ENCODE measurements at places on chromosomes 12 and 14. TPM values are rescaled to one million over a fixed set of nuclear protein-coding genes. Genes with fewer than 3 reads are reported as not detected.

DNA sequence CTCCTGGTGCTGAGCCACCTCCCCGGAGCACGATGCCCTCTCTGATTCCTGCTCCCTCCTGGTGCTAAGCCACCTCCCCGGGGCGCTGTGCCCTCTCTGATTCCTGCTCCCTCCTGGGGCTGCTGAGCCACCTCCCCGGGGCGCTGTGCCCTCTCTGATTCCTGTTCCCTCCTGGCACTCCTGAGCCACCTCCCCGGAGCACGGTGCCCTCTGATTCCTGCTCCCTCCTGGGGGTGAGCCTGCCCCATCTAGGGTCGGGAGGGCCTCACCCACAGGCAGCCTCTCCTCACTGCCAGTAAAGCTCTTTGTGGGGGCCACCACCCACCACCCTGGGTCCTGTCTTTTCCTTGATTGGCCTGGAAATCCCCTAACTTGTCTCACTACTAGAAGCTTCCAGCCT, 327.6 kb upstream of the SFSWAP start:
- H3K27me3 ChIP-seq: no peaks in the 10 kb centered on the region
- no peak for DNase-seq
- H3K36me3 ChIP-seq: no peaks in the 10 kb centered on the region
- H3K27ac ChIP-seq: no peak overlapping the region
- H3K4me1 ChIP-seq: no peaks in the 10 kb centered on the region

GRCh38 chr12:133120385-133121191, 9.5 kb downstream of the ZNF891 start:
- H3K4me3 ChIP-seq: no peak overlapping the region
- H3K36me3 ChIP-seq: peaks cover 23% of the 10 kb centered on the region
- H3K4me1 ChIP-seq: no peaks in the 10 kb centered on the region
- H3K27me3 ChIP-seq: no peaks in the 10 kb centered on the region
- DNase-seq: no peak
- no peak overlapping the region for H3K27ac ChIP-seq

DNA sequence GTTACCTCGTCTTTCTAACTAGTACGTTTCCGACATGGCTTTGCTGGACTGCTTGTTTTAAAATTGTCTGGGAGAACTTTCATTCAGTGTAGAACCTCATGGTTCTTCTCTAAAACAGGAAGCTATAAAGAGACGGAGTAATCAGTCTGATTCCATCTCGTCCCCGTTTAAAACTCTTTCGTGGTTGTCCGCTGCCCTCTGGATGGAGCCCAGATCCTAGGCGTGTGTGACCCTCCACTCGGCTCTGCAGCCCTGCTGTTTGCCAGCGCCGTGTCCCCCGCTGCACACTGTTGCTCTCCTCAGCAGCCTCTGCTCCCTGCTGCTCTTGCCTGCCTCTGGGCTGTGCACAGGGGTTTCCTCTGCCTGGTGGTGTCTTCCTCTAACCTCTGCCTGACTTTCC, 50.2 kb downstream of the SLC8B1 start:
- no peaks in the 10 kb centered on the region for H3K27me3 ChIP-seq
- H3K27ac ChIP-seq: no peak overlapping the region
- peaks cover 45% of the 10 kb centered on the region for H3K36me3 ChIP-seq
- no peak overlapping the region for H3K4me3 ChIP-seq

INHBC gene
- 0.20 TPM for total RNA-seq

DNA sequence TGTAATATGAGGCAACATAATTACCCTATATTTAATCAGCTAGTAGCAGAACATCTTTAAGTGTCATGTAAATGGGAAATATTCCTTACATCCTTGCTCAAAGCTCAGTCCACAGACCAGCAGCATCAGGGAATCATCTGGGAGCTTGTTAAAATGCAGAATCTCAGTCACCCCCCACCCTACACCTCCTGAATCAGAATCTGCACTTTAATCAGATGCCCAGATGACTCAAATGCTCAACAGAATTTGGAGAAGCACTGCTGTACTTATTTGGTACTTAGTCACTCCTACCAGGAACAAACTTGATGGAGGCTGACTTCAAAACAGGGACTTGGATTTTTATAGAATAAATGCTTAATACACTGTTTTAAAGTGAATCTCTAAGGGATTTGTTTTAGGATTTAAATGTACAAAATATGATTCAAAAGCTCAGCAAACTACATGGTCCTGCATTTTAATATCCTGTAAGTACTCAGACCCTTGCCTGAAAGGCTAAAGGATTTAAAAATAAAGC, 96.5 kb downstream of the ARMH4 start:
- H3K27me3 ChIP-seq: no peaks in the 10 kb centered on the region
- DNase-seq: no peak
- H3K36me3 ChIP-seq: no peaks in the 10 kb centered on the region
- H3K27ac ChIP-seq: no peak overlapping the region
- no peaks in the 10 kb centered on the region for H3K4me1 ChIP-seq
- no peak overlapping the region for H3K4me3 ChIP-seq

DNA sequence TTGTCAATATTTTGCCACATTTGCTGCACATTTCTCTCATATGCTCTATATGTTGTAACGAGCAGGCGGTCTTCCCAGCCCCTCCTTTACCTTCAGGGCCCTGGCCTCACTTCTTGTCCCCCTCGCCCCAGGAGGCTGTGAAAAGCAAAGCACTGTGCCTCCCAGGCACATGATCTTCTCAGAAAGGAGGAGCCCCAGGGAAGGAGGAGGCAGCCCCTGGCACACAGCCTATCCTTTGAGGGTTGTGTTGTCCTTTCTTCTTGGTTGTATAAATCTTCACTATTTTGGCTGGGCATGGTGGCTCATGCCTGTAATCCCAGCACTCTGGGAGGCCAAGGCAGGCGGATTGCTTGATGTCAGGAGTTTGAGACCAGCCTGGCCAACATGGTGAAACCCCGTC, 77.0 kb downstream of the PPP2R5C start:
- H3K4me3 ChIP-seq: no peak overlapping the region
- H3K27me3 ChIP-seq: no peaks in the 10 kb centered on the region
- H3K4me1 ChIP-seq: peaks cover 94% of the 10 kb centered on the region

DNA sequence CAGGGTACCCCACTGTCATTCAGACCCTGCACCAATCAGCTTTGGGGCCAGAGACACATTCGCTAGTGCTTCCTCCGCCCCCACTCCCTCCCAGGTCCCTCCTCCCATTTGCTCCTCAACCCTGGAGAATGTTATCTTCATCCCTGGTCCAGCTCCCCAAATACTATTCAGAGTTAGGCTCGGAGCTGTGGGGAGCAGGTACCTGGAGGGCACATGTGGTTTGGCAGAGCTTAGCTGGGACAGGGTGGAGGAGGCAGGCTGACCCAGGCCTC, 19.5 kb downstream of the VSX2 start:
- peaks cover 8% of the 10 kb centered on the region for H3K27me3 ChIP-seq
- H3K27ac ChIP-seq: no peak overlapping the region
- no peak for DNase-seq
- no peaks in the 10 kb centered on the region for H3K36me3 ChIP-seq
- H3K4me3 ChIP-seq: no peak overlapping the region
- H3K4me1 ChIP-seq: peaks cover 15% of the 10 kb centered on the region
